ENCODE measurements at places on chromosomes 11 and 22. TPM values are rescaled to one million over a fixed set of nuclear protein-coding genes. Genes with fewer than 3 reads are reported as not detected.

Gene C11orf87
- not detected for total RNA-seq

Gene CRY2
- total RNA-seq, result 44.3 TPM

Gene CTSC
- total RNA-seq, result 64.1 TPM

Gene MRGPRE
- total RNA-seq, result not detected

Gene MN1
- total RNA-seq, result 4.7 TPM

DNA sequence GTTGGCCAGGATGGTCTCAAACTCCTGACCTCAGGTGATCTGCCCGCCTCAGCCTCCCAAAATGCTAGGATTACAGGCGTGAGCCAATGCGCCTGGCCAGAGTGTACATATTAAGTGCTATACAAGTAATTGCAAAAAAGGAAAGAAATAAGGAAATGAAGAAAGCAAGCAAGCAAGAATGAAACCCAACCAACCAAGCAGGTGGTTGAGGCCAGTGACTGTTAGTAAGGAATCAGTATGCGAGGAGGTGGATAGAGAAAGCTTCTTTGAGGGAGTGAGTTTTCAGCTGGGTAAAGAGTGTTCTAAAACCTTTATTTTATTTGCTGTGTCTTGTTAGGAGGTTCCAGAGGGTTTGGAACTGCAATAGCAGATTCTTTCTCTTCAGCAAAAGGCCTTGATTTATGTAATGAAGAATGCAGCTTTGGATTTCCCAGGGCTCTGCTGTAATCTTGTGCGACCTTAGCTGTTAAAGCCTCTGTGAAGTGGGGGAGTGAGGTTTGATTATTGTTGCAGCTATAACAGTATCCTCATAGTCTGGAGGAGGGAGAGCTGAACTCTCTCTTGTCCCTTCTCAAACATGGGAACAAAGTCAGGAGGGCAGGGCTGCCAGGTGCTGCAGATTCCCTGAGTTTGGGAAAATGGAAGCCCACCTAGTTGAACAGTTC is 5.7 kb downstream of the AMPD3 start:
- H3K36me3 ChIP-seq, result no peaks in the 10 kb centered on the region
- H3K4me3 ChIP-seq, result no peak overlapping the region
- no peak overlapping the region for H3K27ac ChIP-seq
- no peaks in the 10 kb centered on the region for H3K4me1 ChIP-seq
- no peak for DNase-seq

- DNase-seq, result no peak
- no peaks in the 10 kb centered on the region for H3K4me1 ChIP-seq
- H3K4me3 ChIP-seq, result no peak overlapping the region
- H3K27me3 ChIP-seq, result no peaks in the 10 kb centered on the region
- H3K27ac ChIP-seq, result no peak overlapping the region
Observed at GRCh38 chr22:43038325-43038724, 23.4 kb upstream of the PACSIN2 start.

GRCh38 chr11:85299258-85299942 is 327.7 kb downstream of the DLG2 start:
- H3K4me1 ChIP-seq, result no peaks in the 10 kb centered on the region
- H3K4me3 ChIP-seq, result no peak overlapping the region
- no peaks in the 10 kb centered on the region for H3K27me3 ChIP-seq
- DNase-seq, result no peak
- H3K27ac ChIP-seq, result no peak overlapping the region

DNA sequence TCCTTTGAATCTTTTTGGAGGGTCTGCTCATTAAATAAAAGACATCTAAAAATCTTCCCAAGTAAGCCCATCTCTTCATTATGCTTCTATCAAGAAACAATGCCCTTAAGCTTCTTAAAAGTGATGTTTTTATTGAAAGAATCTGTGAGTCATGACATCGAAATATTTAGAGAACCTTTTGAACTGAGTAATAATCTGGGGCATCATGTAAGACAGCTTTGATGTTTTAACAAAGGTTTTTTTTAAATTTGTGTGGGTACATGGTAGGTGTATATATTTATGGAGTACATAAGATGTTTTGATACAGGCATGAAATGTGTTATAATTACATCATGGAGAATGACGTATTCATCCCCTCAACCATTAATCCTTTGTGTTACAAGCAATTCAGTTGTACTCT is 46.8 kb downstream of the PLAAT5 start:
- H3K27ac ChIP-seq, result no peak overlapping the region
- DNase-seq, result no peak
- H3K4me1 ChIP-seq, result no peaks in the 10 kb centered on the region
- no peak overlapping the region for H3K4me3 ChIP-seq

DNA sequence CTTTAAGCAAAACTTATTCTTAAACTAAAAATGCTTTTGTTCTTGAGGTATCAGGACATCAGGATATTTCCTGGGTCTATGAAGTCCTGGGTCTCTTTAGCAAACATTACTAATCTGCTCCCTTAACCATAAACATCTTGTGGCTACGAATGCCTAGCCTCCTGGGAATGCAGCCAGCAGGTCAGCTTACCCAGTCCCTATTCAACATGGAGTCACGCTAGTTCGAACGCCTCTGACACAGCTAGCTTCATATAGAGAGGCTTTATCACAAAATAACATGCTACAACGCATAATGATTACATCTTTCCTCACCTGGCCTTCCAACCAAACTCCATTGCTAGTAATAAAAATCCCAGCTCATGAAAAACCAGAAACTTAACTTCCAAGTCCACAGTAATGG is 17.5 kb upstream of the FIBIN start:
- H3K4me1 ChIP-seq, result no peaks in the 10 kb centered on the region
- no peaks in the 10 kb centered on the region for H3K36me3 ChIP-seq
- no peak overlapping the region for H3K4me3 ChIP-seq
- no peaks in the 10 kb centered on the region for H3K27me3 ChIP-seq
- DNase-seq, result no peak

- no peak overlapping the region for H3K27ac ChIP-seq
- no peaks in the 10 kb centered on the region for H3K4me1 ChIP-seq
- no peak for DNase-seq
Observed at GRCh38 chr11:98589967-98590366, 430.8 kb upstream of the CNTN5 start.

GRCh38 chr11:21783954-21784353 is 408.9 kb upstream of the ANO5 start:
- no peak for DNase-seq
- no peak overlapping the region for H3K27ac ChIP-seq
- H3K36me3 ChIP-seq, result no peaks in the 10 kb centered on the region
- no peaks in the 10 kb centered on the region for H3K27me3 ChIP-seq

DNA sequence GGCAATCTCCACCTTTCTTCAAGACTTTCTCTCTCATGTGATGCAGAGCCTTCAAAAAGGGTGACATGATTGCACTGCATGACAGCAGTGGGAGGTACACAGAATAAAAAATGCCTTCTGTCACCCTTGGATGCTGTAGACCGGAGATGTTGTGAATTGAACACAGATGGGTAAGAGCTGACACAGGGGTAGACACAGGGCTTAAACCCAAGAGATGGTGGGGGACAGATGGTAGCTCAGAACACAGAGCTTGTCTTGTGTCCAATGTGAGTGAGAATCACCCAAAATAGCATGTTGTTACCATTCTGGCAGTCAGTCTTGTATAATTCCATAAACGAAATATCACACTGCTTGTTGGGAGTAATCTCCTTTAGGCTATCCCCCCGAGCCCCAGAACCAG is 69.9 kb downstream of the JRKL start:
- no peaks in the 10 kb centered on the region for H3K36me3 ChIP-seq
- no peak for DNase-seq
- no peaks in the 10 kb centered on the region for H3K27me3 ChIP-seq

DNA sequence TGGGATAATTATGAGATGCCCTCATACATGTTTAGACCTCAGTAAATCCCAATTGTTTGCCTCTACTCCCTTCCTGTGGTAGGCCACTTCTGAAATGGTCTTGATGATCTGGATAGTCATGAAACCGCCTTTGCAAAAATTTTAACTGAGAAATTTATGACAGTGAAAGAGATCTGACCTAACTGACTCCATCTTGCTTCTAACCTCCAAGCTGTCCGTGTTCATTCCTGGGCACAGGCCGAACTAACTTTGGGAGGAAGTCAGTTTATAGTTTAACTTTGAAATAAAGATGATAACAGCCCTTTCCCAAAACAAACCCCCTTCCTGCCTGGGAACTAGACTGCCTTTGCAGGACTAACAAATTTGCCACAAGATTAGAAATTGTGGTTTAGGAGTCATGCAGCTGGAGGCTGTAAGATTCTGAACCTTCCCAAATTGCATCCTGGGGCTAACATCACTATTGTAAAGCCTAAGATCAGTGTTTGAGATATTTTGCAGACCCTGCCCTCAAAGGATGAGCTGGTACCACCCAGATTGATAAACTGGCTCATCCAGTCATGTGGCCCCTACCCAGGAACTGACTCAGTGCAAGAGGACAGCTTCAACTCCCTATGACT is 19.9 kb upstream of the CTR9 start:
- DNase-seq, result no peak
- H3K27ac ChIP-seq, result no peak overlapping the region
- H3K4me3 ChIP-seq, result no peak overlapping the region
- no peaks in the 10 kb centered on the region for H3K27me3 ChIP-seq
- no peaks in the 10 kb centered on the region for H3K4me1 ChIP-seq

GRCh38 chr11:78420255-78420764 is 2.7 kb upstream of the GAB2 start:
- H3K36me3 ChIP-seq, result no peaks in the 10 kb centered on the region
- H3K27me3 ChIP-seq, result no peaks in the 10 kb centered on the region
- H3K27ac ChIP-seq, result peak overlapping the region; percentile 59
- no peaks in the 10 kb centered on the region for H3K4me1 ChIP-seq

- H3K27ac ChIP-seq, result no peak overlapping the region
- H3K36me3 ChIP-seq, result no peaks in the 10 kb centered on the region
- DNase-seq, result no peak
- H3K4me1 ChIP-seq, result no peaks in the 10 kb centered on the region
Observed at GRCh38 chr11:80390505-80390904, 949.7 kb upstream of the TENM4 start.

GRCh38 chr11:69483170-69483569 is 1.7 kb downstream of the LINC01488 start:
- H3K36me3 ChIP-seq, result no peaks in the 10 kb centered on the region
- no peak for DNase-seq
- H3K4me3 ChIP-seq, result no peak overlapping the region
- no peaks in the 10 kb centered on the region for H3K27me3 ChIP-seq
- no peak overlapping the region for H3K27ac ChIP-seq
- peaks cover 5% of the 10 kb centered on the region for H3K4me1 ChIP-seq

DNA sequence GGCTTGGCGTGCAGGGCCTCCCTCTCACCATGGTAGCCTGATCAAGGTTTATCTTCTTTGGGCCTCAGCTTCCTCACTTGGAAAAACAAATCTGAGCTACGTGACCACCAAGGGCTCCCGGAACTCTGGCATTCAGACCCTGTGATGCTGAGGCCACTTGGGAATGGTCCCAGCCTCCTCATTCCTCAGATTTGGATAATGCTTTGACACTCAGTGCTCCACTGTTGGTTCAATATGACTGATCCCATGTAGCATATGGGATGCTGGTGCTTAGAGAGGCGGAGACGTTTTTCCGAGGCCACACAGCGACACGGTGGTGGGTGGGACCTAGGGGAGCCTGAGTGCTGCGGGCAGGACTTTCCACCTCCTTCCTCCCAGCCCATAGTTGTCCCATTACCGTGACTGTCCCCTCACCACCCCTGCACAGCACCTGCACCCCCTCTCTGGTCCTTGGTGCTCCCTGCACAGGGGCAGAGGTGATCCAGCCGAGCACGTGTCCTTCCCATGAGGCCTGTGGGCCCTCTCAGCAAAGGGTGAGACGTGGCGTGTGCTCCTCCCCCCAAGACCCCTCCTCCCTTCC is 23.1 kb downstream of the MB start:
- DNase-seq, result no peak
- H3K4me3 ChIP-seq, result no peak overlapping the region
- no peak overlapping the region for H3K27ac ChIP-seq
- H3K36me3 ChIP-seq, result no peaks in the 10 kb centered on the region
- H3K4me1 ChIP-seq, result peaks cover 4% of the 10 kb centered on the region

DNA sequence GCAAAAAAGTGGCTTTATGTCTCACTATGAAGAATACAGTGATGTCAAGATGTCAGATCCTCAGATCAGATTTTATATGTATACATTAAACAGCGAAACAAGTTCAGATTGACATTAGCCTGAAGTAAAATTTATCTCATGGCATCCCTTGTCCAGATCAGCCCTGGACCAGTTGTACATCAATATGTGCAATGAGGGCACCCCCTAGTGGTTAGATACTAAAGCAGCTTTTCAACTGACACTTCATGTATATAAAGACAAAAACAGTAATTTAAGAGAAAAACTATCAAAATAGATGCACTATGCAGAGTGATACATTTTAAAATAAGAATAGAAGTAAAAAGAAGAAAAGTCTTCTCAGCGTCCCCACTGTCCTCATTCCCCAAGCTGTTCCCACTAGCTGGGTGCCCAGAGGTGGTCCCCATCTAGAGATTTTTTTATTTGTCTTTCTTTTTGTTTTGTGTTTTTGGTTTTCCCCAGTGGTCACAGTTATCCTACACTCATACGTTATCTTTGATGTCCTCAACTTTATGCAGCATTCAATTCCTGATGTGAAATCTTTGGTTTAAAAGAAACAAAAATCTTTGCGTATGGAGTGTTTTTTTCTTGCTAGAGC is 2193.4 kb upstream of the RAG2 start:
- H3K27ac ChIP-seq, result no peak overlapping the region
- H3K36me3 ChIP-seq, result no peaks in the 10 kb centered on the region
- H3K27me3 ChIP-seq, result no peaks in the 10 kb centered on the region
- DNase-seq, result no peak
- H3K4me1 ChIP-seq, result no peaks in the 10 kb centered on the region
- no peak overlapping the region for H3K4me3 ChIP-seq

DNA sequence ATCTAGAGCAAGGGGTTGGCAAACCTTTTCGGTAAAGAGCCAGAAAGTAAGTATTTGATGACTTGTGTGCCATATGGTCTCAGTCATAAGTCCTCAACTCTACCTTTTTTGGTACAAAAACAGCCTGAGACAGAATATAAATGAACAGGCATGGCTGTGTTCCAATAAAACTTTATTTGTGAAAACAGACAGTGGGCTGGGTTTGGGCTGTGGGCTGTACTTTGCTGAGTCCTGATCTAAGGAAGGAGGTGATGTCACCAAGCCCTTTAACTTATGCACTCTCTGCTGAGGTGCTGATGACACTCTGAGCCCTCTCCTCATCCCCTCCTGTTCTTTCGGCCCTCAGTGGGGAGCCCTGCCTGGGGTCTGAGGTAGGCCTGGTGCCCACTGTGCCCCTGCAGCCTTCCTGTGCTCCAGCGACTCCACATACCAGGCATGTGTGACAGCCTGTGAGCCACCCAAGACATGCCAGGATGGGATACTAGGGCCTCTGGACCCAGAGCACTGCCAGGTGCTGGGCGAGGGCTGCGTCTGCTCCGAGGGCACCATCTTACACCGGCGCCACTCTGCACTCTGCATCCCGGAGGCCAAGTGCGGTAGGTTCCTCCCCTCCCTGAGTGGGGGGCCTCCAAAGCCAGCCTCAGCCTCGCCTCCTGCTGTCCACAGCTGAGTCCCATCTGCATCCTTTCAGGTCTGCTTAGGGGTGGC is 85.9 kb upstream of the MYOD1 start:
- H3K4me3 ChIP-seq, result no peak overlapping the region
- no peaks in the 10 kb centered on the region for H3K36me3 ChIP-seq
- no peak for DNase-seq
- H3K27me3 ChIP-seq, result no peaks in the 10 kb centered on the region

All from breast epithelium (tissue), 4 donors.